ENCODE measurements at places on chromosomes 3 and 15.

DNA sequence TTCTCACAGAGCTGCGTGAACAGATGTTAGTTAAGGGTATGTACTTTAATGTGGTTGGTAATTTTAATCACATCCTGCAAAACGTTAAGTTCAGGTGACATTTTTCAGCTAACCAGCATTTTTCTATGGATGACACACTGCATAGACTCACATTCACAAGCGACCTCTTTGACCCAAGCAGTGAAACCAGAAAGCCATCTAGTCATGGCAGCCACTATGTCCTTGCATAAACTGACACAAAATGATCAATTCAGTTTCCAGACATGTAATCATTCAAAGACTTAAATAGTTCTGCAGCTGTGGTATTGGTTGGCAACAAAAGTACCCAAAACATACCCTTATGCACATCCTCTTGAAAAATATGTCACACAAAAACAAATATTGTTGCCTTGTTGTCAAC lies 7.4 kb upstream of the CAPN7 start:
- no peak for DNase-seq

GRCh38 chr3:157447026-157447694 lies 10.5 kb downstream of the PTX3 start:
- DNase-seq, result peak; percentile 68

DNA sequence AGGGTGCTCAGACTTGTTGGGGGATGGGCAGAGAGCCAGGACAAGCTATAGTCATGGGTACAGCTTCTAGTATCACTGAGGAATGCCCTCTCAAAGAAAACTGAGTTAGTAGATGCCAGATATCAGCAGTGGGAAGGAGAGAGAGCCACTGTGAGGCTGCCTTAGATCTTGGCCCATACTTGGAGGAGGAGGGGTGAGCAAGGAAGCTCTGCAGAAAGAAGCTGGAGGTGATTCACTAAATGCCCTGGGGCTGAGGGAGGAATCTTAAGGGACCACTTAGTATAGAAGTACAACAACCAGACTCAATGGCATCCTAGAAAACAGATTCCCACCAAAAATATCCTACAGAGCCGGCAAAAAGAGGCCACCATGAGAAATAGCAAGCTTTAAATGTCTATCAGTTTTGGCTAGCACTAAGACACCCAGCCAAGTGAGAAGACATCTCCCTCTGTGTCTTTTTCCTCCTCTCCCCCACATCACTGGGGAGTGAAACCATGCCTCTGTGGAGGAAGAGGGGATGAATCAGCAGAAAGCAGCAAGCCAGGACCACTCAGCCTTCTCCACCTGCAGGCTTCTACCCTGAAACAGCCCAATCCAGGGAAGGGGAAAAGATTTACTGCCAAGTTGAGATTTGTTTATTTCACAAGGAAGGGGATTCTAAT lies 282.5 kb upstream of the STT3B start:
- peak; percentile 64 for DNase-seq

DNA sequence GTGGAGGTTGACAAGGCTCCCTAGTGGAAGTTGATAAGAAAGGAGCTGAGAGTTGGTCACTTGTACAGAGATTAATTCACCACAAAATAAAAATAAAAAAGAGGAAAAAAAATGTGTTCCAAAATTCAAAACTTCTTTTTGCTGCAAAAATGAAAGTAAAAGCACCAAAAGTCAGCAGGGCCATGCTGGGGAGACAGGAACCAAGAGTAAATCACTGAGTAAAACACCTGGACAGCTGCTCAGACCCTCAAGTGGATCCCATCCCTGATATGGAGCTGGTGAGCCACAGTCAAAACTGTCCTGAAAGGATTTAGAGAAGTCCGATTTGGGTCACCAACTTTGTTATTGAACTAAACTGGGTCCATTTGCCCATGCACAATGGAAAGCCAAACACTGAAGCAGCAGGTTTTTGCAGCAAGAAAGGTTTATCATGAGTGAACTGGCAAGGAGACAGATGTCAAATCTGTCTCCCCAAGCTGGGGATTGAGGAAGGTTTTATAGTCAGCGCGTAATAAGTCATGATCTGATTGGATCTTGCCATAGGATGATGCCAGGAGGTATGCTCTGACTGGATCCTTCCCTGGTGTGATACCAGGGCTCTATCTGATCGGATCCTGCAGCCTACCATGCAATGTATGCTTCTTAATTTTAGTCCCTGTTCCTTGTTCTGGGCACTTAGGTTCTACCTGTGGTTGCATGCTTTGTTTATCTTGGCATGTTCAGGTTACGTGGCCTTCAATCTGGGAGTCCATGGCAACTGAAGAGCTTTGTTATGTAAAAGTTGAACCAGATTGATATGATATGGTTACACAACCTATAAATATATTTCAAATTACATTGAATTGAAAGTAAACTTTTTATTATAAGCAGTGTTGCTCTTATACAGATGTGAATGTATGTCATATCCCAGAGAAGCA lies 313.2 kb downstream of the POLQ start:
- no peak for DNase-seq

DNA sequence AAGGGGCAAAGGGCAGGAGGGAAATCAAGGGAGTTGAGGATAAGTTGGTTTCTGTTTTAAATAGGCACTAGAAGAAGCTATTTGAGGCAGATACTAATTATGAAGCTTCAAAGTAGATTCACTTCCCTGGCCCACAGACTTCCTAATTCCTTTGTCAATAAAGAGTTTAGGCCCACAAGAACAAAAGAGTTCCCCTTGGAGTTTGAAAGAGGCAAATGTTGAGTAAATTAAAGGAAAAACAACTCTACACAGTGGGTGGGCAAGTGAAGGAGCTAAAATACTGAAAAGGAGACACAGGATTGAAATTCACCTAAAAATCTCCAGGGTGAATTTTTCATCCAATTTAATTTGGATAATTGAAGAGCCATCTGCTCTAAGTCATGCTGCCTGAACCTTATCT lies 411.7 kb upstream of the RORA start:
- no peak for DNase-seq

- DNase-seq, result no peak
Observed at GRCh38 chr3:188292827-188293226, 138.9 kb downstream of the LPP start.

DNA sequence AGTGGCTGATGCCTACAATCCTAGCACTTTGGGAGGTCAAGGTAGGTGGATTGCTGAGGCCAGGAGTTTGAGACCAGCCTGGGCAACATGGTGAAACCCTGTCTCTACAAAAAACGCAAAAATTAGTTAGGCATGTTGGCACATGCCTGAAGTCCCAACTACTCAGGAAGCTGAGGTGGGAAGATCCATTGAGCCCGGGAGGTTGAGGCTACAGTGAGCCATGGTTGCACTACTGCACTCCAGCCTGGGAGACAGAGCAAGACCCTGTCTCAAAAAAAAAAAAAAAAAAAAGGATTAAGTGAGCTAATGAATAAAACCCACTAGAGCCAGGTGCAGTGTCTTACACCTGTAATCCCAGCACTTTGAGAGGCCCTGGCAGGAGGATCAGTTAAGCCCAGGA lies 6.7 kb upstream of the SEC11A start:
- no peak for DNase-seq

DNA sequence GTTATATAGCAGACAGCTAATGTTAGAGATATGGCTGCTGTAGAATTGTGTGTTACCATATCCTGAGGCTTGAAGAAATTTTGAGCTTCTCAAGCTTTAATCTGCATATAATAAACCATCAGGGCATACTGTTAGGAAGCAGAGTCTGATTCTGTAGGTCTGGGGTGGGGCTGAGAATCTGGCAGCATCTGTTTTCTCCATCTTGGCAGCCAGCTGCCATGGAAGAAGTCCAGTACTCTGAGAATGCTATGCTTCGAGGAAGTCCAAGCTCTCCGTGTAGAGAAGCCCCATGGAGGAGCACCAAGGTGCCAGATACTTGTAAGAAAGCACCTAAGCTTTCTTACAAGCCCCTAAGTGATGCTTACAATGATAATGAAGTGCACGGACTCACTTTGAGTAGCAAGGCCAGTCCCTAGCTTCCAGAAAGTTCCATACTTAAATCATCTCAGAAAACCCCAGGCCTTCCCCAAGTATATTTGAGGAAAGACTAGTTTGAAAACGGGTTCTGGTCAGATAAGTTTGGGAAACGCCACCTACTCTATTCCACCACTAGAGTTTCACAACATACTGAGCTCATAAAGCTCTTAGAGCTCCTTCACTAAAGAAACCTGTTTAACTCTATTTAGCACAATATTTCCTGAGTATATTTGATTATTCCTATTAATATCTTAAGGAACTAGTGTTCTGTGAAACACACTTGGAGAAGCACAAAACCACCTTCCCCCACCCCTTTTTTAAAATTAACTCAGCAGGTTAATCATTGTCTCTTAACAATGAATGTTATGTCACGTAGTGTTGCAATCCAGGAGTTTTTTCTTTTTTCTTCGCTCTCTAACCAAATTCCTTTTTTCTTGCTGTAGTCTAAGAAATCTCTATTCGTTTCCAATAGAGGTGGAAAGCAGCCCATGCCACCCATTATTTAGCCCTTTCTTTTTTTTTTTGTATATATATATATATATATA lies 59.9 kb upstream of the RASGRP1 start:
- DNase-seq, result no peak

- DNase-seq, result peak; percentile 98
Observed at GRCh38 chr15:39579487-39580116, 1.3 kb upstream of the THBS1 start.

All from EH (cell line).